ENCODE measurements at places on chromosomes 2 and 18. TPM values are rescaled to one million over a fixed set of nuclear protein-coding genes. Genes with fewer than 3 reads are reported as not detected.

DNA sequence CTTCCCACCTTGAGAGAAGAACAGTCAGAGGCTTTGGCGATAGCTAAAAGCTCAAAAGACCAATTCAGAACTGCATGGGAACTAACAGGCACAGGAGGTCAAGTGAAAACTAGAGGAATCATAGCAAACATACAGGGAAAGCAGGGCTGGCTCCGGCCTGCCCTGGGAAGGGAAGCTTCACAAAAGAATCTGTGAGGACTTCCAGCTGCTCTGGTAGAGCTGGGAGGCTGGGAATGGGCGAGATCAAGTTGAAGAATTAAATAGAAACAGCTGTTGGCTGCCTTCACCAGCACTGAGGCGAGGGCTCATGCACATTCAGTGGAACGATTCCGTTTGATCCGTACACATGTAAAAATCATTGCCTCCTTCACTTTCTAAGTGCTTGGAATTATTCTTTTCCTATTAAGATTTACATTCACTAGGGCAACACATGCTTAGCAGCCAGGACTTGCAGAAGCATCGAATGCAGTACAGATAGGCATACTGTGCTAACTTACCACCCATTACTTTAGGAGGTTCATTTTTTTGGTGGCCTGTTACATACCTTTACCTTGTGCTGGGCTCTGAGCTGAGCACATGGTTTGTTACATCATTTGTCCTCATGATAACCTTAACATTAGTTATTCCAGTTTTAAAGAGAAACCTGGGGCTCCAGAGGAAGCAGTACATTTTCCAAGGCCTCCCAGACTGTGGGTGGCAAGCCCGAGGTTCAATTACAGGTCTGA, 125.4 kb upstream of the RNF152 start:
- no peaks in the 10 kb centered on the region for H3K36me3 ChIP-seq
- DNase-seq: no peak
- no peaks in the 10 kb centered on the region for H3K4me1 ChIP-seq
- H3K27ac ChIP-seq: no peak overlapping the region
- no peaks in the 10 kb centered on the region for H3K27me3 ChIP-seq
- no peak overlapping the region for H3K4me3 ChIP-seq

DNA sequence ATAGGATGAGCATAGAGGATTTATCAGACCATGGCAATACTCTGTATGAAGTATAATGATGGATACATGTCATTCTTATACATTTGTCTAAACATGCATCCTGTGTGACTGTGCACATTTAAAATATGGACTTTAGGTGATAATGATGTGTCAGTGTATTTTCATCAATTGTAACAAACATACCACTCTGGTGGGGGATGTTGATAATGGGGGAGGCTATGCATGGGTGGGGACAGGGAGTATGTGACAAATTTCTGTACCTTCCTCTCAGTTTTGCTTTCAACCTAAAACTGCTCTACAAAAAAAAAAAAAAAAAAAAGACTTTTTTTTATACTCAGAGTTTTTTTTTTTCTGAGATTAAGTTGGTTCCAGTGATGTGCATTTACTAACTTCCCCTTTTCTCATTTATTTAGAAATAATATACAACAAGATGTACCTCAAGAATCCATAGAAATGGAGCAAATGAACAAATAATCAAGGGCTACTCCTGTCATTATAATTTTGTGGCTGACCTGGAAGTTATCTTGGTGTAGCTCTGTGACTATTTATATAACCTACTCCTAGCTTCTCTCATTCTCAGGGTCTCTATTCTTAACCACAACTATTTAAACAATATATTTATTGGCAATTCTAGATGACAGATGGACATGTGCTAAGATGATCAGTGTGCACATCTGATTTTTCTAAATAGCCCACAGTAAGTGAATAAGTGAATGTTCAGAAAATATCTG, 108.9 kb upstream of the ITGA4 start:
- H3K4me1 ChIP-seq: peaks cover 10% of the 10 kb centered on the region
- no peak overlapping the region for H3K27ac ChIP-seq
- H3K27me3 ChIP-seq: no peaks in the 10 kb centered on the region
- no peak for DNase-seq
- no peak overlapping the region for H3K4me3 ChIP-seq

DNA sequence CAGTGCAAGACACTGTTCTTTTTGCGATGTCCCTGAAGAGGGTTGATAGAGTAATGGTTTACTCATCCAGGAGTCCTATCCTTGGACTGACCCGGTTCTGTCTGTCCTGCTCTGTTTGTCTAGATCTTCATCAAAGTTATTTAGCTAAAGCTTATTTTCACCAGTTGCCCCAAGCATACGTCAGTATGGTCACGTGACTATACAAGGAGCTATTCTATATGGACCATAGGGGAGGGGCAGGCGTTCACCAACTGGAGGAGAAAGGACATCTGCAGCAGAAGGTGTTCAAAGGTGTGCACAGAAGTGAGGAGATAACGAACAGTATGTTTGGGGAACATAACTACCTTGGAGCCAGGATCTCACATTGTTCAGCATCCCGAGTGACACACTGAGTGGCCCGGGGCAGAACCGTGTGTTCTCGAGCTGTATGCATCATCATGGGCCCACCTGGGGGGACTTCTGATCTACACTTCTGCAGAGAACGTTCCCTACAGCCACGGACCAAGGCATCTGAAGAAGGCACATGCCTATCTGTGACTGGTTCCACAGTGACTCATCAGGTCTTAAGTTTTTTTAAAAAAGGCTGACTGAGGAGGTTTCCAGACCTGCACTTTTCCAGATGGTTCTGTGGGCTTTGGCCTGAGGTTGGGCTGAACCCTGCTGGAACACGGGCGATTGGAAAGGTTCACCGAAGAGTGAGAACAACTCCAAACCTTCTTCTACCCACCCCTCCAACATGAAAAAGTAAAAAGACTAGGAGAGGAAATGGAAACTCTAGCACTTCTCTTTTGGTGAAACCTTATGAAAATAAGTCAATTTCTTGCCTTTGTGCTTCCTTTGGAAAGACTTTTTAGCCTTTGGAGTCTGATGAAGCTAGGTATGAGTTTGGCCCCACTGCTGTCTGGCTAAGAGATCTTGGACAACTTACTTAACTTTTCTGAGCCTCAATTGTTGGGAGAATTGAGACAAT, 68.6 kb upstream of the YWHAQ start:
- H3K27me3 ChIP-seq: no peaks in the 10 kb centered on the region
- H3K36me3 ChIP-seq: no peaks in the 10 kb centered on the region
- H3K27ac ChIP-seq: no peak overlapping the region
- peak; percentile 69 for DNase-seq
- peaks cover 40% of the 10 kb centered on the region for H3K4me1 ChIP-seq

Gene DSC2
- 13.9 TPM for total RNA-seq

DNA sequence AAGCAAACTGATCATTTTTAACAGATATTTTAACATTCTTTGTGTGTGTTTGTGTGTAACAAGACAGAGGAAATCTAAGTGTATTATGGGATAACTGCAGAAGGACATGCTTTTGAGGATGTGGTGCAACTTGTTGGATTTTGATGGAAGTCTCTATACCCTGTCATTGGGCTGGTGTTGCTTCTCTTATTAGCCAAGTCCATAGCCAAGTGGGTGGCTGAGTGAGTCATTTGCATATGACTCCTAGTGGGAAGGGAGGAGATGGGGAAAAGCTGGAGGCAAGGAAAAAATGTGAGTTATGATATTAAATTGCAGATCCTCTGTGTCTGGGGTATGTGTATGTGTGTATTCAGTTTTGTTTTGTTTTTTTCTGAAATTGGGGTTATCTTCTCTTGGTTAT, 879.9 kb downstream of the DCC start:
- H3K27me3 ChIP-seq: no peaks in the 10 kb centered on the region
- DNase-seq: no peak
- no peak overlapping the region for H3K27ac ChIP-seq
- H3K36me3 ChIP-seq: no peaks in the 10 kb centered on the region

GRCh38 chr18:11154368-11154989, 5.1 kb upstream of the PIEZO2 start:
- no peak overlapping the region for H3K27ac ChIP-seq
- DNase-seq: peak; percentile 49
- no peak overlapping the region for H3K4me3 ChIP-seq
- peaks cover 58% of the 10 kb centered on the region for H3K27me3 ChIP-seq
- H3K36me3 ChIP-seq: no peaks in the 10 kb centered on the region

DNA sequence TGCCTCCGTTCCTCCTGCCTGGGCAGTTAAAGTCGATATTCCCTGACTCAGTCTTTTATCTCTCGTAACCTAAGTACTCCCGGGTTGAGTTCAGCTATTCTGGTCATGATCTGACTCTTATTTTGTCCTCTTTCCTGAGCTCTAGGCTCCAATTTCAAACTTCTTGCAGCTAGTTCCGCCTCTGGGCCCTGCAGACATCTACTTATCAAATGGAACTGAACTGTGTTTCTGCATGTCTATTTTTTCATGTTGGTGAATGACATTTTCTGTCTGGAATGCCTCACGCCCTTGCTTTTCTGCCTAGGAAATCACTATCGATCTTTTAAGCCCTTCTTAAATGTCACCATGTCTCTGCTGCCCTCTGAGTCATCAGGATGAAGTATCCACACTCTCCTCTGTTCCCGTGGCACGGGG, 101.5 kb downstream of the VAPA start:
- H3K4me3 ChIP-seq: peak overlapping the region; percentile 25
- no peaks in the 10 kb centered on the region for H3K27me3 ChIP-seq
- peak overlapping the region; percentile 84 for H3K27ac ChIP-seq
- DNase-seq: peak; percentile 89

DNA sequence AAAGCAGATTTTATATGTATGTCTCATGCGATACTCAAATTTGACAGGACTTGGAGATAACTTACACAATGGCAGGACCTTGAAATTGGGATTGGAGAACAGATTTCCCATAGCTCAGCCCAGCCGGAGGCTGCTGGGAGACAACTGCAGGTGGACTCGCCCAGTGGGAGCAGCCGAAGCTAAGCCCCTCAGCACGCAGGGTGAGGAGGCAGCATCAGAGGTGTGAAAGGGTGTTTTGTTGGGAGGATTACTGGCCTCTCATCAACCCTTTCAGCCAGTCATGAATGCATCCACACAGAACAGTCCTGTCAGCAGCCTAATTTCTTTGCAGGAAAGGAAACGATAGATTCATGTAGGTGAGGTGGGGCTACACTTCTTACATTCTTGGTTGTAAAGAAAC, 110.4 kb upstream of the DYNAP start:
- H3K4me3 ChIP-seq: no peak overlapping the region
- no peak for DNase-seq
- no peak overlapping the region for H3K27ac ChIP-seq
- H3K27me3 ChIP-seq: no peaks in the 10 kb centered on the region

GRCh38 chr18:8381821-8382459, 227.3 kb upstream of the RAB12 start:
- H3K27me3 ChIP-seq: no peaks in the 10 kb centered on the region
- no peaks in the 10 kb centered on the region for H3K36me3 ChIP-seq
- no peak overlapping the region for H3K4me3 ChIP-seq

Gene CTIF
- total RNA-seq: 17.0 TPM

Gene FSHR
- not detected for total RNA-seq

DNA sequence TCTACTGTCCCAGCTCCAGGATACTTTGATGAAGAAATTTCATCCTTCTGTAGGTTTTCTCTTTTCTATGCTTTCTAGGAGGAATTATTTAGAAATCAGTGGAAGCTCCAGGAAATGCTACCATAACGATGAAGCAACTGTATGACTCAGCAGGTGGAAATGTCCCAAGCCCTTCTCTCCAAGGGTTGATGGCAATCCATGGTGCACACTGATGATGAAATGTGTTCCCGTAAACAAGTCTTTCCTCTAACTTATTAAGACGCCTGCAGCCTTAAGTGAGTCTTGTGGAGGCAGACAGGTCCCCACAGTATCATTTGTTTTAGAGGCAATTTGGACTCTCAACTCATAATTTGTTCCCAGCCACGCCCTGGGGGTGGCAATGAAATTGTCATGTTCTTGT, 777.6 kb upstream of the SOX11 start:
- H3K27ac ChIP-seq: no peak overlapping the region
- no peaks in the 10 kb centered on the region for H3K36me3 ChIP-seq
- no peak overlapping the region for H3K4me3 ChIP-seq
- DNase-seq: no peak
- no peaks in the 10 kb centered on the region for H3K4me1 ChIP-seq

Gene SP140
- 0.58 TPM for total RNA-seq

DNA sequence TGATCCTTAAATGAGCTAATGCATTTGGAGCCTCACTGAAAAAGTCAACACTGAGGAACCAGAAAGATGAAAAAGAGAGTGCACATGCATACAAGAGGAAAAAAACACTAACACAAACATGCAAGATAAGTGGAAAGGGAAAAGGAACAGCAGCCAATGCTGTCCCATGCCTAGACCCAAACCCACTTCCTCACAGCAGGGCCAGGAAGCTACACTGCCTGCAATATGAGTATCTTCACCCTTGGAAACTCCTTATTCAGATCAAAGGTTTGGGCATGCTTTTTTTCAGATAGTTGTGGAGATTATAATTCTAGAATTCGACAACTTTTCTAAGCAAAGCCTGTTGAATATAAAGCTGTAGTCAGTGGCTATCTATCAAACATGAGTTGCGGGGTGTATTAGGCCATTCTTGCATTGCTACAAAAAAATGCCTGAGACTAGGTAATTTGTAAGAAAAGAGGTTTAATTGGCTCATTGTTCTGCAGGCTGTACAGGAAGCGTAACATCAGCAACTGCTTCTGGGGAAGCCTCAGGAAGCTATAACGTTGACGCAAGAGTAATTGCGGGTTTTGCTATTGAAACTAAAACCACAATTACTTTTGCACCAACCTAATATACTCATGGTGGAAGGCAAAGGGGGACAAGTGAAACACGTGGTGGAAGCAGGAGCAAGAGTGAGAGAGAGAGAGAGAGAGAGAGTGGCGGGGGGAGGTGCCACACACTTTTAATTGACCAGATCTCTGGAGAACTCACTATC, 138.2 kb downstream of the MBD2 start:
- no peaks in the 10 kb centered on the region for H3K27me3 ChIP-seq
- no peaks in the 10 kb centered on the region for H3K4me1 ChIP-seq
- H3K4me3 ChIP-seq: no peak overlapping the region
- H3K36me3 ChIP-seq: no peaks in the 10 kb centered on the region

GRCh38 chr2:146785101-146785500, 1059.7 kb upstream of the ACVR2A start:
- H3K4me1 ChIP-seq: no peaks in the 10 kb centered on the region
- H3K27me3 ChIP-seq: no peaks in the 10 kb centered on the region
- no peak overlapping the region for H3K4me3 ChIP-seq
- H3K27ac ChIP-seq: no peak overlapping the region

Gene C2orf66
- not detected for total RNA-seq

GRCh38 chr2:239328351-239329191, 72.2 kb downstream of the HDAC4 start:
- no peaks in the 10 kb centered on the region for H3K36me3 ChIP-seq
- H3K27ac ChIP-seq: no peak overlapping the region
- no peaks in the 10 kb centered on the region for H3K27me3 ChIP-seq
- H3K4me3 ChIP-seq: no peak overlapping the region
- no peaks in the 10 kb centered on the region for H3K4me1 ChIP-seq

GRCh38 chr2:129276978-129277584, 702.4 kb upstream of the RAB6C start:
- no peaks in the 10 kb centered on the region for H3K36me3 ChIP-seq
- H3K4me1 ChIP-seq: no peaks in the 10 kb centered on the region
- no peak overlapping the region for H3K27ac ChIP-seq
- H3K27me3 ChIP-seq: 0 out of 2 replicates have a peak, but pooled peaks cover 5% of the 10 kb centered on the region

GRCh38 chr2:231928481-231928880, 2.3 kb upstream of the NPPC start:
- no peaks in the 10 kb centered on the region for H3K36me3 ChIP-seq
- H3K27me3 ChIP-seq: peaks cover 28% of the 10 kb centered on the region
- no peaks in the 10 kb centered on the region for H3K4me1 ChIP-seq
- no peak for DNase-seq
- no peak overlapping the region for H3K4me3 ChIP-seq

Gene SPATA3
- not detected for total RNA-seq

Gene HOXD4
- not detected for total RNA-seq

Gene CD8A
- 0.28 TPM for total RNA-seq

GRCh38 chr2:33380001-33380609, 96.3 kb upstream of the RASGRP3 start:
- no peaks in the 10 kb centered on the region for H3K36me3 ChIP-seq
- H3K4me3 ChIP-seq: no peak overlapping the region
- no peak for DNase-seq

All from PC-9 (cell line).